Stomach (tissue), 19 donors: ENCODE measurements at places on chromosomes 5 and 9. TPM values are rescaled to one million over a fixed set of nuclear protein-coding genes. Genes with fewer than 3 reads are reported as not detected.
A peak's percentile ranks its signal among the peaks of the same experiment; 100 is the strongest.

- no peak overlapping the region for H3K4me3 ChIP-seq
- no peaks in the 10 kb centered on the region for H3K27me3 ChIP-seq
- H3K27ac ChIP-seq = no peak overlapping the region
These were observed 56.1 kb upstream of the TAS2R1 start for GRCh38 chr5:9686216-9686615.

- H3K27me3 ChIP-seq = no peaks in the 10 kb centered on the region
- no peaks in the 10 kb centered on the region for H3K4me1 ChIP-seq
- DNase-seq = no peak
- no peak overlapping the region for H3K27ac ChIP-seq
- no peak overlapping the region for H3K4me3 ChIP-seq
- no peaks in the 10 kb centered on the region for H3K36me3 ChIP-seq
These were observed 741.3 kb downstream of the TLE1 start for GRCh38 chr9:80948066-80948465.

DNA sequence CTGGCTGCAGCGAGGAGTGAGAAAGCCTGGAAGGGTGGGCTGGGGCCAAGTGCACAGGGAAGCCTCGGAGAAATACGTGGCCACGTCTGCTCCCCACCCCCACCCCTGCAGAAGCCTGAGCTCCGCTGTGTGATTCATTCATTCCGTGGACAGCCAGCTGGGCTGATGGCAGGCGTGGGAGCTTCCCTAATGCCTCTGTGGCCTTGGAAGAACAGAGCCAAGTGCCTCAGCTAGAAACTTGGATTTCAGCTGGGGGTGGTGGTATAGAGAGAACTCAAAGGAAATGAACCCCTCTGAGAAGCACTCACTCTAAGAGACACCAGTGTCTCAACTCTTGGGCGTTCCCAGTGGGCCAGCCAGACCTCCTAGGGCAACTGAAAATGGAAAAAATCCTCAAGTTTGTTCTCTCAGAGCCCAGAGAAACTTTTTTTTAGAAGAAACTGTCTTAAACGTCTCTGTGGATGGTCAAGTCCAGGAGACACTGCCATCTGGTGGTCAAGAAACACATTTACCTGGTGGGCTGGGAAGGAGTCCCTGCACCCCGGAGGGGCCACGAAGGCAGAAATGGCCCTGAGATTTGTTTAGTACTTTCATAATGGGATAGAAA, 18.0 kb downstream of the ATOX1 start:
- peaks cover 29% of the 10 kb centered on the region for H3K36me3 ChIP-seq
- peak; percentile 91 for DNase-seq
- H3K4me1 ChIP-seq = peaks cover 10% of the 10 kb centered on the region

The SELENOP gene
- 484 TPM for total RNA-seq

DNA sequence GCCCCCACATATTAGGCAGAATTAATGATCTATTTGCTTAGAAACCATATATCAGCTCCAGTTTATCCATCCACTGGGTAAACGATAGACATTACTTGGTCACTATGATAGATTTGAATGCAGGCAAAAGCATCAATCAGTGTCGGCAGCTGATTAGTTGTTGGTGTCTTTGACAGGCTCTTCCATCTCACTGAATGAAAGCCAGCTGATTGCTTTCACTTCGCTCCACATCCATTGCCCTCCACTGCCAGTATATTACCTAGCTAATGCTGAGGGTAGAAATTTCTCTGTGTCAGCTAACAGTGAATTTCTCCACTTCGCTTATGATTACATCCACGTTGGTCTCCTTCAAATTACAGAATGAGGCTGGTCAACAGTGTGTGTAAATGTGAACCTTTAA, 821.3 kb upstream of the TYRP1 start:
- no peaks in the 10 kb centered on the region for H3K27me3 ChIP-seq
- H3K27ac ChIP-seq = no peak overlapping the region
- H3K4me3 ChIP-seq = no peak overlapping the region
- no peaks in the 10 kb centered on the region for H3K4me1 ChIP-seq
- DNase-seq = peak; percentile 20
- no peaks in the 10 kb centered on the region for H3K36me3 ChIP-seq

The FOXB2 gene
- not detected for total RNA-seq

DNA sequence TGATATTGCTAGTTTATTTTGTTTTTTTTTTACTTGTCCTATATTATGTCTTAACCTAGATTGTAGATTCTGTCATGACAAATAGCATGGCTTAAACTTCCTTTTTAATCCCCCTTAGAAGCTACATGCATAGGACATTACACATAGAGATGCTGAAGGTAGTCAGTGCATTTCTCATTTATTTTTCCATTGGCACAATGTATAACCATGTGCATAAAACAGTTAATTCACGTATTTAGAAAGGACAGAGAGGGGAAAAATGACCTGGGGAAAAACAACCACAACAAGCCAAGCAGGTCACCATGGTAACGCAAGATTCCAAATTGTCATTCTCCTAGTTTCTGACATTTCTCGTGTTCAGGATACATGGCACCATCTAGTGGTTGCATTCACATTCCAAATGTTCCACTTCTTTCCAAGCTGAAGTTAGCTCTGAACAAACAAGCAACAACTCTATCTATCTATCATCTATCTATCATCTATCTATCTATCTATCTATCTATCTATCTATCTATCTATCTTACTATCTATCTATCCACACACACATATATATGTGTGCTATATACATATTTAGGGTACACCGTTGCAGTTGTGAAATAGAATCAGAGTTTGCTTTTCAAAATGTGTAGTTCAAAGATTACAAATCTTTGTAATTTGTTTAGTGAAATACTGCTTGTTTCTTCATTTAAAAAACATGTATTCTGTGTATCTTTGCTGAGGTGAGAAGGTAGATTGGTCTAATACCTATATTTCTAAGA, 487.2 kb upstream of the ST8SIA4 start:
- H3K4me1 ChIP-seq = no peaks in the 10 kb centered on the region
- no peaks in the 10 kb centered on the region for H3K27me3 ChIP-seq
- no peak overlapping the region for H3K4me3 ChIP-seq
- H3K36me3 ChIP-seq = no peaks in the 10 kb centered on the region
- DNase-seq = peak; percentile 69

The ZBTB43 gene
- total RNA-seq = 10.3 TPM

DNA sequence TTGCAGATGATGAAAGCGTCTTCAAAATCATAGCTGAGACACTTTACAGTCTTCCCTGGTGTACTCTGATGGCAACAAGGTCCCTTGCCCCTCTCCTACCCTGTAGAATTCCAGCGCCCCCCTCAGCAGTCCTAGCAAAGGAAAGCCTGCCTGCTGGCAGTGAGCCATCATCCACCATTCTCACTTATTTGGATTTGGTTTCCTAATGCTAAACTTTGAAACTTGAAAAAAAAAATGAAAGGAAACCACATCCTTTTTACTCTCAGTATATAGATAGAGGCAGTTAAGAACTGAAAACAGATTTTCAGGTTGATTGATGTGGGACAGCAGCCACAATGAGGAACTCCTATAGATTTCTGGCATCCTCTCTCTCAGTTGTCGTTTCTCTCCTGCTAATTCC, at the start of gene GZMA:
GZMA (plus strand) TSS at position 299 of the 400 bp plus-strand sequence; CDS start at position 336, 37 bp downstream.
- H3K4me1 ChIP-seq = no peaks in the 10 kb centered on the region
- no peak within 1 kb of the TSS for H3K27ac ChIP-seq
- peak; percentile 31 for DNase-seq
- no peaks in the 10 kb centered on the region for H3K36me3 ChIP-seq
- H3K4me3 ChIP-seq = no peak within 1 kb of the TSS
- no peaks in the 10 kb centered on the region for H3K27me3 ChIP-seq

GRCh38 chr5:56167519-56167918, 65.6 kb downstream of the ANKRD55 start:
- no peak for DNase-seq
- no peaks in the 10 kb centered on the region for H3K27me3 ChIP-seq
- H3K27ac ChIP-seq = no peak overlapping the region
- H3K36me3 ChIP-seq = no peaks in the 10 kb centered on the region

The MARCOL gene
- not detected for total RNA-seq
